Activated CD4-positive, alpha-beta T cell treated with anti-CD3 and anti-CD28 coated beads for 36 hours (primary cell): ENCODE measurements at places on chromosomes 5 and 9.

DNA sequence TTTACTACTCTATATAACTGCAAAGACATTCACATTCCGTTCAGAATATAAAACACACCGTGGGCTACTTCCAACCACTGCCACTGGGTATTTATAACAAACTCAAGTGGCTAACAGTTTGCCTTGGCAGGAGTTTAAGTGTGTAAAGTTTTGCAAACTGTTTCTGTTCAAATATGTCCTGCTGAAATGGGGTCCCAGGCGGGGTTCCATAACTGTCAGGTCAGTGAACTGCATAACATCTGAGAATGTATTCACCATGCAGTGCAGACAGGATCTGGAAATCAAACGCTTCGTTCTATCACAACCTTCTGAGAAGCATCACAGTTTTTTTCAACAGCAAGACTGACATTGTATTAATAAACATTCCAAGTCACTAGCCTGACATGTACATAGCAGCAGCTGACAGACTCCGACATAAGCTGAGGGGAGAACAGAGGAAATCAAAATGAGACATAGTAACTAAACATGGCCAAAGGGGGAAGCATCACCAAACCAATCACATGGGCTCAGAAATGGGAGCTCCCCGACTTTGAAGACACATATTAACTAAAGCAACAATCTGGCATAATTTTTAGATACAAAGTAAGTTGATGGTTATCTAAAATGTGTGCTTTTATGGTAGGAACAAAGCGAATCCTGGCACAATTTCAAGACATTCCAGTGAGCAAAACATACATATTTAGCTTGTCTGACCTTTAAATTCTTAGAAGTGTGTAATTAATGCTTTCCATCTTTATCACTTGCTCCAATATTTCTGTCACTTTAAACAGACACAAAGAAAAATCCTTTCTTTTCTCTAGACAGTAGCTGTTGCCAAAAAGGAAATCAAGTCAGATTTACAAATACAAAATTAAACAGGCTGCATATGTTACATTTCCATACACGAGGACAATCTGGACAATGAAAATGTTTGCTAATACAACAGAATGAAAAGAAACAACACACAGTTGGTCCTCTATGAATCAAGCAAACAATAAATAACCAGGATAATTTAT lies 156.8 kb downstream of the MAPKAP1 start:
- no peak for DNase-seq

GRCh38 chr9:90141723-90142122 lies 500.9 kb downstream of the DIRAS2 start:
- DNase-seq: no peak

DNA sequence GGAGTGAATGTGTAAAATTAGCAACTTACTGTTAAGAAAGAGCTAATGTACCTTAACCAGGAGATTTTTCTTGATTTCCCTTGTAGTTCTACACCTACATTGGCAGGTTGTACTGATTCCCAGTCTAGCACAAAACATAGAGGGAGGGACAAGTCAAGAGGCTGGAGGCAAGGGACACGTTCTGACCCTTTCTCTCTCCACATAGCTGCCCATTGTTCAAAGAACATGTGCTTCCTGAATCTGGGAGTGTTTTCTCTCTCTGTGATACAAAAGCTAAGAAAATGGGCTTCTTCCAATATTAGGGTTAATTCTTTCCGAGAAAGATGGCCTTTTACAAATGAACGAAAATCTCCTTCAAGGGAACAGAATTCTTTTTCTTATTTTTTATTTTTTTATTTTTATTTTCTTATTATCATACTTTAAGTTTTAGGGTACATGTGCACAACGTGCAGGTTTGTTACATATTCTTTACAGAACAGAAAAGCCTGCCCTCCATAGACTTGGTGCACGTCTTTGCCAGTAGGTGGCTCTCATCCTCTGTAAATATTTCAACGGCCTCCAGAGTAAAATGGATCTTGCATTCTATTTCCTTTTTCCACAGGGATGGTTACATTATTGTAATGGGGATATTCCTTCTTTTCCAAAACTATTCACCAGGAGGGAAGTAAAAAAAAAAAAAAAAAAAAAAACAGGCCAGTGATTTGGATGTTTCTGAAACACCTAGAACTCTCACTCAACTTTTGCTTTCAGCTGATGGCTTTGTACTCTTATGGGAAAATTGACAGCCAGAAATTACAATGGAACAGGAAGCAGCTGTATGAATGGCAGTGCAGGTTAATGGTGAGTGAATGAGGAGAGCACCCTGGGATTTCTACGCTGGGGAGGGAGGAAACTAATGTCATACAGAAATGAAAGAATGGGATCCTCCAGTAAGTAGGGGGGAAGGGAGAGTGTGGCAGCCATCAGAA lies 13.1 kb upstream of the IFNA5 start:
- DNase-seq: peak; percentile 59

GRCh38 chr5:136000932-136001331 lies 27.9 kb upstream of the TGFBI start:
- DNase-seq: no peak

DNA sequence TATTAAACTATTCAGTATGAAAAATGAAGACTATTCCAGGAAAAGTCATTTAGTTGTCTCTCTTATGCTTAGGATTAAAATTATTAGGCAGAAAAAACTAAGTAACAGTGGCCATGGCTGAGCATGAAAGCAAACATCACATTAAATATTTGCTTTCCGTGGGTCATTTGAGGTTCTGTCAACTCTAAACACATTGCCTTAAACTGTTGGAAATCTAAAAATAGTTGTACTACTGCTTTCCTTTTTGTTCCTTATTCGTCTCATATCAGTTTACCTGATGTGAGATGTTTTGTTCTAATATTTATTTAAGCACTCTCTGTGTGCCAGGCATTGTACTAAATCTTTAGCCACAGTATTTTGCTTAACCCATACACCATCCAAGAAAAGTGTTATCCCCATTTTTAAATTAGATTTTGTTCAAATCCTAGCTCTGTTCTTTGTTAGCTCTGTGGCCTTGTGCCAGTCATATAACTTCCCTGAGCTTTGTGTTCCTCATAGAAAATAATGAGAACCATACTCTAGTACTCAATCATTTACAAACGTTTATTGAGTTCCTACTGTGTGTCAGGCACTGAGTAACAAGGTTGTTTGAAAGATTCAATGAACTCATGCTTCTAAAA lies 18.7 kb upstream of the ZNF608 start:
- no peak for DNase-seq

- peak; percentile 56 for DNase-seq
Observed at GRCh38 chr5:759111-759751, 25.3 kb downstream of the ZDHHC11B start.

DNA sequence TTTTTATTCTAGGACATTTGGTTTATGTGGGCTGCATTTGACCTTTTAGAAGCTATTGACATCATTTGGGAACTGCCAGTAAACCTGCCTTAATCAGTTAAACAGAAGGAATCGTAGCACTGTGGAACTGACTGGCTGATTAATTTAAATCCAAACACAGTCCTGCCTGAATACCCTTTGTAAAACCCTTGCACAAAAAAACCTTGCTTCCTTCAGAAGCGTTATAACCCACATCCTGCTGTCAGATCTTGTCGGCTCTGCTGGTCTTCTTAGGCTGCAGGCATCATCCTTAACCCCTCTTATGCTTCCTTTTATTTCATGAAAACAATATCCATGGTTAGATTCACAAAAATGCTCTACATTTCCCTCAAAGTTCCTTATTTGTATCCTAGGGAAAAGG lies 46.3 kb downstream of the PAM start:
- DNase-seq: no peak

DNA sequence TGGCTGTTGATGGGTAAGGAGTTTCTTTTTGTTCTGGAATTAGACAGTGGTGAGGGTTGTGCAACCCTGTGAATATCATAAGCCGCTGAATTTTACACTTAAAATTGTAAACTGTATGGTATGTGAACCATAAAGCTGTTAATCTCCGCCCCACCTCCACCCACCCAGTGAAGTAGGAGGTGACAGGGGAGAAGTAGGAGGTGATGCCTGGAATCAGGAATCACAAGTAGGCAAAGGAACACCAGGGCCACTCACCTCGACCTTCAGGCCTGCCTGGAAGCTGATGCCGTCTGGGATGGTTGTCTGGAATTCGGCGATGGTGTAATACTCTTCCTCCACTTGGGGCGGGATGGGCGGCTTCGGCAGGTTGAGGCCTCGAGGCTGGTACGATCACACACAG lies 62.3 kb upstream of the UBTD2 start:
- no peak for DNase-seq

DNA sequence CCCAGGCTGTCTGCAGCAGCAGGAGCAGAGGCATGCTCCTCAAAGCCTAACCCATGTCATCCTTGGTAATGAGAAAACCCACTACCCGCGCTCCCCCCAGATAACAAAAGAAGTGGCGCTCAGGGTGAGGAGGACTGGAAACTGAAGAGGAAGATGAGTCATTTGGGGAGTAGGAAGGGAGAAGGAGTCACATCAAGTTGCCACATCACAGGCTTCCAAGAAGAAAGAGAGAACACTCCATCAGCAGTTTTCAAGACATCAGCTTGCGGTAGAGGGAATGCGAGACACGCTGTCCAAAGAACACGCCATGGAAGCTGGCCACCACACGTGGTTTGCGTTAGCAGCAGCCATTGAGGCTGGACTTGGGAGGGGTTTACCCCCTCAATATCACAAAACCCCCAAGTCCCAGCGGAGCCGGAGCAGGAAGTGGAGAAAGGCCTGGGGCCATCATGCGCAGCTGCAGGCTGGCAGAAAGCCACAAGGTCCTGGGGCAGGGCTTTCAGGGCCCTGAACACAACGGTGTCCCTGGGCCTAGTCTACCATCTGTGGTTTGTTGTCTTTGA lies 41.5 kb downstream of the SH3PXD2B start:
- peak; percentile 46 for DNase-seq

GRCh38 chr5:174837919-174838902 lies 113.8 kb downstream of the MSX2 start:
- no peak for DNase-seq

GRCh38 chr9:134600371-134600770 lies 41.2 kb upstream of the COL5A1 start:
- no peak for DNase-seq

DNA sequence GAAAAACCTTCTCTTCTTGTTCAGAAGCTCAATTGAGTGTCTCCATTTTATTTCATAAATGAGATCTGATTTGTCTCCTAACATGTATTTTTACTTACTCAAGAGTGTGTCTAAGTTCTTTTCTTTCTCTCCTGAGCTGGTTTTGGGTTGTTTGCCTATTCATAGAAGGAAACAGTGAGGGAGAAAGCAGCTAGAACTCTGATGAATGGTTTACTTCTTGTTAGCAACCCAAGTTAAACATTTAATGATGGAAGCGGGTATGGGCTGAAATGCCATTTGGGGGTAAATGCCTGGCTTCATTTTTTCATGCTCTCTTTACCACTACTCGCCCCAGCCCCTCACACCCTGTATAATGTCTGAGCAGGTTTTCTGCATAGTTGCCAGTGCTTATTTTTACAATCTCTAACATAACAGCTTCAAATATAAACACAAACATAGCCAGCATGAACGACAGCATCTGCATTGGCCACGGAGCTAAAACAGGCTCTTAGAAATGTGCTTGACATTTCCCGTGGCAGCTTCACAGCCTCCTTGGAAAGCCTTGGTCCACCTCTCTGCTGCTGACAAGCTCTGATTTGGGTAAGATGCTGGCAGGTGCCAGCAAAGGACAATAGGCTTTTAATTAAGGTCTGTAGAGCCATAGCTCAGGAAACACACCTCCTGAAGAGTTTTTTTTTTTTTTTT lies 321.1 kb downstream of the ARHGEF28 start:
- no peak for DNase-seq

DNA sequence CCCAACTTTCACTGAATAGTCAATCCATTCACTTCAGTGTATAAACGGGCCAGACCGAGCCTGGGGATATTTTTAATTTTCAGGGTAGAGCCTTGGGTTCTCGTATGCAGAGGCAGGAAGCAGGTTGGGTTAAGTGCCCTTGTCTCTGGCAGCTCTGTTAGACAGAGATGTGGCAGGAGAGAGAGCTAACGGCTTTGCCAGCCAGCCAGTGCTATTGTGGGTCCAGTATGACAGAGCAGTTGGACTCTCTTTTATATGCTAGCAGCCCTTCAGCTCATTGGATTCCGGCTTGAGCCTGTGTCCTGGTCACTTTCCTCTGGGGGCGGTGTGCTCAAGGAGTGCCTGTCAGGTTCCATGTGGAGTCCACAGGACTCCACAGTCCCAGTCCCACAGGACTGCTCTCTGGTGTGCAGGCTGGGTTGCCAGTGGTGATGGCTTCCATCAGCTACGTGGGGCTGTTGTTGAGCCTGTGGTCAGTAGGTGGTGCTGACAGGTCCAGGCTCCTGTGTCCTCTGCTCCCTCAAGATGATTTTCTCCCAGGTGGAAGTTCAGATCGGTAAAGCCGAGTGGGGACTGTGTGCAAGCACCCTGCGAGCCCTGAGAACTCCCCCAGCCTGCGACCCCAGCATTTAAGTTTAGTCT lies 14.3 kb downstream of the CLTA start:
- no peak for DNase-seq

DNA sequence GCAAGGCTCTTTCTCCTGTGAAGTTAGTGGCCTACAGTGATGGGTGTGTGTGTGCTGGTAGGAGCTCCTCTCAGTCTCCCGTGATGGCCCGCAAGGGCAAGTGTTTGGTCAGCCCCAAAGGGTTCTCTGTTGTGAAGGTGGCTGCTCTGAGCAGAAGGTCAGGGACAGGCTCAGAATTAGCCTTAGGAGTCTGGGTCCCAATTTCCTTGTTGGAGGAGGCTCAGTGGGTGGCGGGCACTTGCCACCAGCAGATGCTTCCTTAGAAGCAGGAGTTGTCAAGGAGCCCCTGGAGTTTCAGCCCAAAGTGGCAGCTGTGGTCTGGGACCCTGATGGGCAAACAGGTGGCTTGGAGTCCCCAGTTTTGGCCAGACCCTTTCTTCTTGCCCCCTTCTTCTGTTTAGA lies 154.4 kb downstream of the MACROH2A1 start:
- no peak for DNase-seq

- DNase-seq: no peak
Observed at GRCh38 chr9:10252174-10252573, 360.6 kb downstream of the PTPRD start.
